ENCODE measurements at places on chromosomes 2 and 18.
A peak's percentile ranks its signal among the peaks of the same experiment; 100 is the strongest.

DNA sequence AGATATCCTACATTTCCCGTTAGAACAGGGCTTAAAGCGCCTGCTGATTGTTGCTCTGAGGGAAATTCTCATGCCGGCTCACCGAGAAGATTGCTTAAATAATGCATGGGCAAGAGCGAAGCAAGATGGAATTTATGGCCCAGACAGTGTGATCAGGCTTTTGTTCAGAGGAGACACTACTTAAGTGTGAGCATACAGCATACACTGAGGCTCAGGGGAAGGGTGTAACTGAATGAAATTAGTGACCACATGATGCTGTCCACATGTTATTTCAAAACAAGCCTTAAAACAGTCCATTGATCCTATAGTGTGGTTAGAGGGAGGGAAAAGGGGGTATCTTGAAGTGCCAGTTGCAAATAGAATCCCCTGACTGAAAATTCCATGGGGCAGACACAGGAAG lies 125.5 kb downstream of the RAPGEF4 start:
- DNase-seq: no peak

GRCh38 chr2:184920451-184920965 lies 322.2 kb downstream of the ZNF804A start:
- DNase-seq: no peak

DNA sequence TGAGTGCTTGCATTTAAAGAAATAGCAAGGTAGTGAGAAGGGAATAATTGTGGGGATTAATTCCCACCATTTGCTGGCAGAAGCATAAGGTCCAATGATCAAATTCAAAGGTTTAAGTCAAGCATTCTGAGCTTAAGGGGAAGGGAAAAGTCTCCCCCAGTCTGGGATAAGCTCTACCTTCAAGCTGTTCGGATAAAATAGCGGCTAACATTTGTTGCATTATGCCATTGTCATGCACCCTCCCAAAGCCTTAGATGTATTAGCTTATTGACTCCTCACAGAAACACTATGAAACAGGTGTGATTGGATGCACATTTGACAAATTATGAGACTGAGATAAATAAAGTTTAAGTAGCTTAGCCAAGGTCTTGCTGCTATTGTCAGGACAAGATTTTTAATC lies 52.2 kb upstream of the TGIF1 start:
- no peak for DNase-seq

- no peak for DNase-seq
These were observed 31.6 kb upstream of the TWIST2 start for GRCh38 chr2:238816291-238816690.

DNA sequence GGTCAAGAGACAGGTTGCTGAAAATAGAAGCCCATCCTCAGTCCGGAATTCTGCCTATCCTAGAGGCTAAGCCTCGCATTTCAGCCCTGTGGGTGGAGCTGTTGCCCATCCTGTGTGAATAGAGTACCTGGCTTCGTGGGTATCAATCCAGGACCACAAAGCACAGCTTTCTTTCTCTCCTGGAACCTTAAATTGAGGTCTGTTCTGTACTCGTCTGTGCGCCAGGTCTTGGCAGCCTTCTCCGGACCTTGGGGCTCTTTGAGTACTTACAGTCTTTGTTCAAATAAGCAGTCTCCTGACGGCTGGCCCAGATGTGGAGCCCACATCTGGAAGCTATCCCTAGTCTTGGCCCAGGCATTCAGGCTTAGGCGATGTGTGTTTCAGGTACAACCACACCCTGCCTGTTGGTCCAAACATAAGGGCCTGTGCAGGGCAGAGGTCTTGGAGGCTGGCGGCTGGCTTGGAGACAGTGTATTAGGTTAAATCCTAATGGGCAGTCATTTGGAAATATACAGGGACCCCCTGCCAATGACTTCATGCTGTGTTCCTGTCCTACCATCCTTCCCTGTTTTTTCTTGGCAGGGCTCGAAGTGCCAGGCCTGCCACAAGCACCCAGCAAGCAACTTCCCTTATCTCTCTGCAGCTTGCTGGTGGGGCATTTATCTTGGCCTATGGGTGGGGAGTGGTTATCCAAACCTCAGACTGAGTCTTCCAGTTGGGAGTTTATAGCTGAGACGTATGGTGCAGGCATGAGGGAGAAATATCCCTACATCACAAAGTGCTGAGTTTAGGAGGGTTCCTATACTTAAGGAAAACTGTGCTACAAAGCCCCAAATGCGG lies 294.1 kb downstream of the BCL2 start:
- DNase-seq: no peak

DNA sequence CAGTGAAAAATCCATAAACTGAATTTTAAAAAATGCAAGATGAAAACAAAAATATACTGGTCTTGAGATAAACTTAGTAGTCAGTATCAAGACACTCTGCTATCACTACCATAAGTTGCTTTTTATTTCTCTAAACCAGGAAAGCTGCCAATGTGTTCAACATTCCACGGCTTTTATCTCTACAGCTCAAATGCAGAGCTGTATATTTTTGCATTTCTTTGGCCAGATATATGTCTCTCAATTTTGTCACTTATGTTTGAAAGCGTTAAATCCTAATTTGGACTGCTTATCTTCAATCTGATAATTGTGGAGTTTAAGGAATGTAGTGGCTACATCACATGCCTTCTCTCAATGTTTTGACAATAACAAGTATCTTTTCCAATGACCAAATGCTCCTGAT lies 609.5 kb downstream of the EPHA4 start:
- no peak for DNase-seq

- DNase-seq: no peak
These were observed 64.1 kb downstream of the POLE4 start for GRCh38 chr2:75022516-75022915.

DNA sequence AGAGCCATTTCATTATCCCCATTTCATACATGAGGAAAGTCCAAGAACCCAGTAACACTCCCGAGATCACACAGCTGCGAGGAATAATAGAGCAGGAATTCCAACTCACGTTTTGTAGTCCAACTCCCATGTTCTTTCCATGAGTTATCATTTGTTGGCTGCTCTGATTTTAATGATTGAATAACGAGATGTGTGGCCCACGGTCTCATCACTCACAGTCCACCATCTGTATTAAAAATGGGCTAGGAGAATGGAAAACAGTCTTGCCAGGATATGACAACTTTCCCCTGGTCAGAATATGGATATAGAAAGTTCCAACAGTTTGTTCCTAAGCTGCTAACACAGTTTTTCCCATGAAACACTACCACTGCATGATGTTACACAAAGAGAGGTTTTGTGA lies 147.5 kb downstream of the METTL4 start:
- no peak for DNase-seq

- no peak for DNase-seq
These were observed 143.5 kb upstream of the HDAC4 start for GRCh38 chr2:239544143-239544917.

- DNase-seq: no peak
These were observed 1.6 kb downstream of the NEU4 start for GRCh38 chr2:241810307-241811200.

DNA sequence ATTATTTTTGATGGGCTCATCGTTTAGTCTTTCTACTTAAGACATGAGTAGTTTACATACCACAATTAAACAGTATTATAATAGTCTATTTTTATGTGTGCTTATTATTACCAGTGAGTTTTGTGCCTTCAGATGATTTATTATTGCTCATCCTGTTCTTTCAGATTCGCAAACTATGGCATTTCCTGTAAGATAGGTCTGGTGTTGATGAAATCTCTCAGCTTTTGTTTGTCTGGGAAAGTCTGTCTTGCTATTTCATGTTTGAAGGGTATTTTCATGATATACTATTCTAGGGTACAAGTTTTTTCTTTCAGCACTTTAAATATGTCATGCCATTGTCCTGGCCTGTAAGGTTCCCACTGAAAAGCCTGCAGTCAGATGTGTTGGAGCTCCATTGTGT lies 101.3 kb downstream of the DNAH7 start:
- no peak for DNase-seq

DNA sequence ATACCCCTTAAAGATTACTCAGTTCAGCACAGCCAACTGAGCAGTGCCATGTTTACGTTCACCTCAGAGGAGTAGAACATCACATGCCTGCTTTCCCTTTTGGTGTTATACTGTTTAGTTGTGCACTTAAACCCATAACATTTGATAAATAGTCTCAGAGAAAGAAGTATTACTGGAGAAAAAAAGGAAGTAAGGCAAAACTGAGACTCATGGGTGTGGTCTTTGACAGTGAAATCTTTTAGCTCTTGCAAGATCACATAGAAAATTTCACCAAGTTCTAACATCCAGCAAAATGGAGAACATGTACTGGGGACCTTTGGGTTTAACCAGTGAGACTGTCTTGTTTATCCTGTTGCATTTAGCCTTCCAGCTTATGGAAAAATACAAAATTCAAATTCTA lies 5.6 kb downstream of the TANK start:
- DNase-seq: no peak

DNA sequence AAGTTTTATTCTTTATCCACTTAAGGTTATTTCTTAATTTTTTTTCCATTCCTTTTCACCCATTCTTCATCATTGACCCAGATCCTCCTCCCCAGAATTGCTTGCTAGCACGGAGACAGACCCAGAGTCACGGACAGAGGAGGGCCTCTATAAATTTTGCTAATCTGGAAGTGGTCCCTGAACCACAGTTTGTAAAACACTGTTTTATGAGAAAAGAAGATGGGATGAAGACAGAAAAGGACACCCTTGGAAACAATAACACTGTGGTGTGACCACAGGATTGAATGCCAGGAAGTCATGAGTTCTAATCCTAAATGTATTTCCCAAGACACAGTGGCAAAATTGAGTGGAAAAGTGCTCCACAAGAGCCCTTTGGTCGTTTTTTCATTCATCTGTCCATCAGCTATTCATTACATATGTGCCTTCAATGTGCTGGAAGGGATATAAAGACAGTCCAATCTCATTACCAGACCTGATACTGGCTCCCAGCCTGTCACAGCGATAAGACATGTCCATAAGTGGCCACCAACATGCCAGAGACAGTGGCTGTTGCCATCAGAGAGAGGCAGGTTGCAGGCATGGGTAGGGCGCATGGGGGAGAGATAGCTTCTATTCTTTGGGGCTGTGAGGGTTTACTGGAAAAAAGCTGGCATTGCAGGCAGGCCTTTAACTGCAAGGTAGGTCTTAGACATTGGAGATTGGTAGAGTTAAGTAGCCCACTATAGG lies 175.2 kb upstream of the ALPP start:
- DNase-seq: no peak

DNA sequence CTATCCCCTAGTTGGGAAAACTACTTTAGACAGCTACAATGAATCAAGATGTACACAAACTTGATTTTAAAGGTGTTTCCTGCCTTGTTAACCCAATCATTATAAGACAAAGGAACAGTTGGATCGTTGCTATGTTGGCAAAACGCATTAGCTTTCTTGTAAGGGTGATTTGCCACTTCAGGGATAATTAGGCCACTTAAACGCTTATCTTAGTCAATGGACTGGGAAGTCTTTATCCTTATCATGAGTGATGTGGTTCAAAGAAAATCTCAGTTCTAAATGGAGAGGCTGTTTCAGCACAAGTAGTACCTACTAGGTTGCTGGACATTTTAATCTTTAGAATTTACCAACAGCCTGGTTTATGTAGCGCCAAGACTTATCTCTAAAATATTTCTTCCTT lies 406.1 kb upstream of the MEX3C start:
- no peak for DNase-seq

DNA sequence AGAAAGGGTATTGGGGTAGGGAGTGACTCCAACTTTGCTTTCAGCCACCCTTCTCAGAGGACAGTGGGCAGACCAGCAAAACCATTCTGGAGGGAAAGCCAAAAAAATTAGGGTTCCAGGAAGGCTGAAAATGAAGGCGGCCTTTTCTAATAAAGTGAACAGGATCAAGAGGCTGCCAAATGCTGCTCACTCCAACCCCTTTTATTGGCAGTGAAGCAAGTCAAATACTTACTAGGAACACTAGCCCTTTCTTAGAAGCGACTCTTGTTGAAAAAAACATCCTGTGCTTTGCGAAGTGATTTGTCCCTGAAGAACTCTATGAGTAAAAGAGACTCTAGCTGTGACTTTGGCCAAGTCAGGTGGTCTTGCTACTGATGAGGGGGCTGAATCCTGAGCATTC lies 83.6 kb upstream of the CYP1B1 start:
- no peak for DNase-seq

GRCh38 chr18:35467624-35468016 lies 30.1 kb downstream of the INO80C start:
- DNase-seq: no peak

GRCh38 chr18:57397440-57398132 lies 37.6 kb upstream of the ONECUT2 start:
- DNase-seq: no peak

DNA sequence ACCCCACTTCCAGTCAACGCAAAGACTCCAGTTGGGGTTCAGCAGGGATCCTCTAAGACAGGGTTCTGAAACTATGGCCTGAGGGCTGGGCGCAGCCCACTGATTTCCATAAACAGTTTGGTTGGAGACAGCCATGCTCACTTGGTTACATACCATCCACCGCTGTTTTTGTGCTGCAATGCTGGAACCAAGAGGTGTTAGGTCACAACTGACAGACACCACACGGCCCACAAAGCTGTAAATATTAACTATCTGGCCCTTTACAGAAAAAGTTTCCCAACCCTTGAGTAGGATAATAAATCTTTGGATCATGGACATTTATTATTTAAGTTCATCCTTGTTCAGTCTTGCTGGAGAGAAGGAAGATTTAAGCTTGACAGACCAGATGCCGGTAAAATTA lies 8.4 kb upstream of the CD226 start:
- DNase-seq: peak; percentile 65

DNA sequence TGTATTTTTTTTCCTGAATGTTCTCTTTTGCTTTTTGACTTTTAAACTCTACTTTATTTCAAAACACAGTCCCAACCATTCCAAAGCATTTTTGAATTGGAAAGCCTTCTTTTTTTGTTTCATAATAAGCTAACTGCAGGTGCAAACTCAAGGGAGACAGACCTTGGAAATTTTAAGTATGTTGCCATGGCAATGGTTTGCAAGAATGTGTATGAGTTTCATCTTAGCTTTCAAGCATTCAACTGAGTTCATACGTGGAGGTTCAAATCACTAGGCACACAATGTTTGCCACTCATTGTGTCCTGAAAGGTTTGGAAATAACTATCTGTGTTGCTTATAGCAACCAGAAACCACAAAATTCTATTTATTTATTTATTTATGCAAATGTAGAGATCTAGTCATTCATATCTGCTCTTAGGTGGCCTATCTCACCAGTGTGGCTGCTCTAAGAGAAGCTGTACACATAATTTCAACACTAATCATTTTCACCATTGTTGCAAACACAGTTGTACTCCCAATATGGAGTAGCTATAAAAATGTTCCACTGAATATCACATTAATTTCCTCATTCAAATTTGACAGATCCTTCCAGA lies 805.7 kb upstream of the FSHR start:
- no peak for DNase-seq

DNA sequence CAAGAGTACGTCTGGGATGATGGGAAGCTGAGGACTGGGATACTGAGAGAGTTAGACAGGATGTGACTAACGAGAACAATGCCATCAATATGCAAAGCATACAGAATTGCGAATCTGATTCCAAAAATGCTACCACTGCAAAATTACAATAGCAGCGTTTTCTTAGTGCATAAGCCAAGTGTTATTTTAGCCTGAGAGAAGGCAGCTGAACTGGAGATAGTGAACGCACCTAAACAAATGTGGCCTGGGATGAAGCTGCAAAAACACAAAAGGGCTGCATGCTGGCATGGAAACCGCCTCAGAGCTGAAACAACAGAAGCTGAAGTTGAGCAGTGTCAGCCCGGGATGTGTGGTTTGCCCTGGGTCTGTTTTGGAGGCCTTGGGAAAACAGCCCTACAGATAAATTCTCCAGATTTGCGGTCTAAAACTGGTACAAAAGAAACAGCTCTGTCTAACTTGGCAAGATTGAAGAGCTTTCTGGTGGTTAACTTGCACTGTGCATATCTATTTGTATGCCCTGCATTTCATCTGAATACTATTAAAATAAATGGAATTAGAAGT lies 45.5 kb downstream of the LYPD6 start:
- DNase-seq: no peak

- no peak for DNase-seq
These were observed 123.6 kb upstream of the SMIM21 start for GRCh38 chr18:75551071-75551470.
